ENCODE measurements at places on chromosomes 3 and 15. TPM values are rescaled to one million over a fixed set of nuclear protein-coding genes. Genes with fewer than 3 reads are reported as not detected.

The FBXW12 gene
- total RNA-seq = not detected

The FGF12 gene
- 0.66 TPM for total RNA-seq

The KLF13 gene
- total RNA-seq = 26.3 TPM

The SAMMSON gene
- not detected for total RNA-seq

The GUCA1C gene
- not detected for total RNA-seq

The PIGB gene
- 11.0 TPM for total RNA-seq
